ENCODE measurements at places on chromosomes 11 and 22.

DNA sequence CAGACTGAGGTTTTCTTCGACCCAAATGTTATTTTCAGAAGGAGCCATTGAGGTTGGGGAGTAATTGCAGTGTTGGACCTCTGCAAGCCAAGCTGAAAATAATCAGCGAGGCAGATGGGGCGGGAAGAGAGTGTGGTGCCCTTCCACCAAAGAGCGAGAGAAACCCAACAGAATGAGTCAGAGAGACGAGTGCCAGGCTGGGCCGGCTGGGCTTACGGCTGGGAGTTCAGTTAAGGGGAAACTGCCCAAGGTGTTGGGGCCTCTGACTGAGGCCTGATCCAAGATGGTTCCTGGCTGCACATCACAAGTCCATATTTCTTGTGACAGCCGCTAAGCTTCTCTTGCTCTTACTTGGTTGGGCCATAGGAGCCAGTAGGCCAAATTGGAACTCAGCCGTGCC is 30.4 kb upstream of the CREB3L1 start:
- no peak for DNase-seq

DNA sequence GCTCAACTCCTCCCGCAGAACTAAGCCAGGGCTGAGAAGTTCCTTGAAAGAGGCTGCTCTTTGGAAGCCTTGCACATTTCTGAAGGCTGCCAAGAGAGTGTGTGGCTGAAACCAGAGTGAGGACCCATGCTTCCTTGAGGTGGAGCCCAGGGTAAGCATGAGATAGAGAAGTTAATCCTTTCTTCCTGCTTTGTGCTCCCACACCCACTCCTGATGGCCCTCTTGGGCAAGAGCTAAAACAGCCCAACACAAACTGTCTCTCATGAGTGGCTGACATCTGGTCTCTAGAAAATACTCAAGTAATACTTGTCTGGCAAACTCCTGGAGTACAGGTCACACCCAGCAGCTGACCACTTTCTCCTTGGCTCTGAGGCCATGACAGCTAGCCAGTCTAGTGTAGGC is 523.7 kb downstream of the INSC start:
- no peak for DNase-seq

DNA sequence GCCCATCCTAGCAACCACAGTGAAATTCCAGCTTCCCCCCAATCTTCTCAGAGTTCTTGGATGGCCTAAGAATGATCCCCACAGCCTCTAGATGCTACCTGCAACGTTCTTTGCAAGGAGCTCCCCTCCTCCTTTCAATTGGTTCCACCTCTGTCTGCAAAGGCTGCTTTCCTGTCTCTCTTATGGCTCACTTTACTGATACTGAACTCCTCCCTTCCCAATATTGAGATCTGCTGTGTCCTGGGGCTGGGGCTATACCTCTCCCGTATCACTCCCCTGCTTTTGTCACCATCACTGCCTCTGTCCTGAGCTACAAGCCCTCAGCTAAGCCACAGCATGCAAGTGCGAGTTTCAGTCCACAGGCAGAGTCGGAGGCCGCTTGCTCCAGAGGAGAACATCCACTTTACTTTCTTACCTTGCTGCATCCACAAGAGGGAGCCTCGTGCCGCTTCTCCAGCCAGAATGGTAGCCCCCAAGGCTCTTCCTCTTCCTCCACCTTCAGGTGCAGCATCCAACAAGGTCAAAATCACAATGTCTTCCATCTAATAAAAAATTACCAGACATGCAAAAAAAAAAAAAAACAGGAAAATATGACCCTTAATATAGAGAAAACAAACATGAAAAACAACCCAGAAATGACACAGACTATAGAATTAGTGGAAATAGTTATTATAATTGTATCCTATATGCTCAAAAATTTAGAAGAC is 48.6 kb upstream of the TMEM45B start:
- DNase-seq: no peak

GRCh38 chr22:26259510-26259909 is 90.2 kb downstream of the SEZ6L start:
- no peak for DNase-seq

- DNase-seq: no peak
These were observed 22.2 kb downstream of the CLDN5 start for GRCh38 chr22:19501897-19502447.

Data from esophagus squamous epithelium (tissue), 5 donors.